ENCODE measurements at places on chromosomes 1 and 21. TPM values are rescaled to one million over a fixed set of nuclear protein-coding genes. Genes with fewer than 3 reads are reported as not detected.

DNA sequence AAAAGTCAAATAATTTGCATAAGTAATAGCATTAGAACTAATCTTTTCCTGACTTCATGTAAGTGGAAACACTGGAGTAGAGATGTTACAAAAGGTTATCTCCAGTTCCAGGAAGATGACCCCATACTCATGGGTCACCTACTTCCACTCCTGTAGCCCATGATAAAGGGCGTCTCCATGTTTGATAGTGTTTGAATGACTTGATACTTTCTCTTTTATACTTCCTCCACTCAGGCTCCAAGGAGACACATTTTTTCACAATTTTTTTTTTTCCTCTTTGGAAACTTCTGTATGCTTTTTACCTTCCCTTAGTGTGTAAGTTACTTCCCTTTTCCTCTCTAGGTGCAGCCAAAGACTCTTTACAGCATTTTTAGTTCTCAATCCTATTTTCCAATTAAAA is 382.1 kb upstream of the B3GALT2 start:
- H3K4me1 ChIP-seq: no peaks in the 10 kb centered on the region
- no peaks in the 10 kb centered on the region for H3K36me3 ChIP-seq
- no peaks in the 10 kb centered on the region for H3K27me3 ChIP-seq
- no peak overlapping the region for H3K4me3 ChIP-seq

- H3K27me3 ChIP-seq: no peaks in the 10 kb centered on the region
- DNase-seq: no peak
- H3K4me1 ChIP-seq: peaks cover 96% of the 10 kb centered on the region
- H3K36me3 ChIP-seq: no peaks in the 10 kb centered on the region
- H3K27ac ChIP-seq: peak overlapping the region; percentile 85
- no peak overlapping the region for H3K4me3 ChIP-seq
Observed at GRCh38 chr1:118973531-118974137, 14.5 kb downstream of the TBX15 start.

- no peak overlapping the region for H3K4me3 ChIP-seq
- no peak overlapping the region for H3K27ac ChIP-seq
- no peaks in the 10 kb centered on the region for H3K36me3 ChIP-seq
- DNase-seq: no peak
- H3K4me1 ChIP-seq: peaks cover 49% of the 10 kb centered on the region
Observed at GRCh38 chr1:12544992-12545391, 73.0 kb downstream of the DHRS3 start.

DNA sequence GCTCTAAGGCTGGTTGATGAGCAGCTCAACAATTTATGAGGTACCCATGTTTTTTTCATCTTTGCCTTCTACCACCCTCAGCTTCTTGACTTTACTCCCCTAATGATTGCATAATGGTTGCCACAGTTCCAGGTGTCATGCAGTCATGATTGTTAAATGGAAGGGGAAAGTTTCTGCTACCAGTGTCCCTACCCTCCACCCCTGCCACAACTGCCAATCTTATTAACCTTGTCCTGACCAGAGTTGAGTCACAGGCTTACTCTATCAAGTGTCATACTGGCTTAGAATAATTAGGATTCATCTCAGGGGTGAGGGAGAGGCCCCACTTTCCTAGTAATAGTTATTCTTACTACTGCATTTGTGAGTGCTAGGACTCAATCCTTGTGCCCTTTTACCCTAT is 7.9 kb upstream of the FUBP1 start:
- no peaks in the 10 kb centered on the region for H3K27me3 ChIP-seq
- H3K36me3 ChIP-seq: no peaks in the 10 kb centered on the region
- DNase-seq: no peak
- H3K4me3 ChIP-seq: no peak overlapping the region

GRCh38 chr1:199220031-199220430 is 581.2 kb downstream of the PTPRC start:
- H3K27me3 ChIP-seq: no peaks in the 10 kb centered on the region
- no peak overlapping the region for H3K4me3 ChIP-seq
- H3K27ac ChIP-seq: no peak overlapping the region
- no peaks in the 10 kb centered on the region for H3K4me1 ChIP-seq

DNA sequence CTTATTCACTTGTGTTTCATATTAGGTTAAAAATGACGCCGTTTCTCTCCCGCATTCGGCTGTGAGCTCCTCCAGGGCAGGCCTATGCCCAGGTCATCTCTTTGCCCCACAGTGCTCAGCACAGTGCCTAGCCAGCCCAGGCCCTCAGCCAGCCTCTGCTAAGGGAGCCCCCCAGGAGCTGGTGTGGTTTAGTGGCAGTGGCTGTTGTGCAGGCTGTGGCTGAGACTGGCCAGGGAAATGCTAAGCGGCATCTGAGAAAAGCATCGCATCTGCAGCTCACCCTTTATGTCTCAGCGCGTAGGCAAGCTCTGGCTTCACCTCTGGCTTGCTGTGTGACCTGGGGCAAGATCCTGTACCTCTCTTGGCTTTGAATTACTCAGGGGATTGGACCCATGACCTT is 275.1 kb downstream of the TRABD2B start:
- DNase-seq: no peak
- no peaks in the 10 kb centered on the region for H3K4me1 ChIP-seq
- H3K4me3 ChIP-seq: no peak overlapping the region
- no peak overlapping the region for H3K27ac ChIP-seq
- peaks cover 24% of the 10 kb centered on the region for H3K27me3 ChIP-seq

DNA sequence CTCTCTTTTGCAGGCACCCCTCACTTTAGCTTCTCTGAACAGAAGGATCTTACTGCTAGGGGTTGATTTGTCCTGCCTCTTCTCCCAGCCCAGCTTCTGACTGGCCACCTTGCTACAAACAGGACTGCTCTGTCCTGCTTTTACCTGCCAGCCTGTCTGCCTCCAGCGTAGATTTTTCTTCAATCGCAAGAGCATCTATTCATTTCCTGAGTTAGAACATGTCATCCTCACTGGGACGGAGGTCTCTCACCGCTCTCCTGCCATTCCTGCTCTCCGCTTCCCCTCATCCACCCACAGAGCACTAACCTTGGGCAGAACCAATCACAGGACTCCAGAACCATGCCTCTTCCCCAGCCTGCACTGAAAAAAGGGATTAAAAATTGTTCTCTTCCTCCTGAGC is 3.5 kb upstream of the ATP1B1 start:
- H3K27ac ChIP-seq: no peak overlapping the region
- H3K4me1 ChIP-seq: peaks cover 7% of the 10 kb centered on the region
- no peak overlapping the region for H3K4me3 ChIP-seq
- H3K36me3 ChIP-seq: peaks cover 3% of the 10 kb centered on the region
- H3K27me3 ChIP-seq: no peaks in the 10 kb centered on the region

GRCh38 chr21:35265170-35265877 is 216.2 kb upstream of the RUNX1 start:
- DNase-seq: no peak
- H3K4me3 ChIP-seq: no peak overlapping the region
- H3K4me1 ChIP-seq: no peaks in the 10 kb centered on the region
- no peak overlapping the region for H3K27ac ChIP-seq
- H3K36me3 ChIP-seq: no peaks in the 10 kb centered on the region
- no peaks in the 10 kb centered on the region for H3K27me3 ChIP-seq

GRCh38 chr1:70720109-70720508 is 309.0 kb downstream of the CTH start:
- H3K27me3 ChIP-seq: no peaks in the 10 kb centered on the region
- DNase-seq: no peak
- no peaks in the 10 kb centered on the region for H3K4me1 ChIP-seq
- H3K4me3 ChIP-seq: no peak overlapping the region
- no peaks in the 10 kb centered on the region for H3K36me3 ChIP-seq
- no peak overlapping the region for H3K27ac ChIP-seq

DNA sequence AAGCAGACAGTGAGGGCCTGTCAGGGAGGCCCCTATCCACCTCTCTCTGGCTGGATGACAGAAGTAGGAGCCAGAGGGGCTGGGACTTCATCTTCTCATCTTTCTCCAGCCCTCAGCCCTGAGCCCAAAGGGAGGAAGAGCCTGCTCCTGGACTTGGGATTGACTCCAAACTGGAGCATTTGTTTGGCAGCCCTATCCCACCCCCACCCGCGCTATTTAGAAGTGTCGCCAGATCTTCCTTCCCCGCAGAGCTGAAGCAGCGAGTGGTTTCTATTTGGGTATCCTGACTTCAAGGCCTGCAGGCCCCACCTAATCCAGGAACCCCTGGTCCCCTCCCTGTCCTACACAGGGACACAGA is 9.6 kb downstream of the NES start:
- H3K27ac ChIP-seq: peak overlapping the region; percentile 93
- H3K4me3 ChIP-seq: peak overlapping the region; percentile 16
- DNase-seq: no peak
- no peaks in the 10 kb centered on the region for H3K36me3 ChIP-seq

DNA sequence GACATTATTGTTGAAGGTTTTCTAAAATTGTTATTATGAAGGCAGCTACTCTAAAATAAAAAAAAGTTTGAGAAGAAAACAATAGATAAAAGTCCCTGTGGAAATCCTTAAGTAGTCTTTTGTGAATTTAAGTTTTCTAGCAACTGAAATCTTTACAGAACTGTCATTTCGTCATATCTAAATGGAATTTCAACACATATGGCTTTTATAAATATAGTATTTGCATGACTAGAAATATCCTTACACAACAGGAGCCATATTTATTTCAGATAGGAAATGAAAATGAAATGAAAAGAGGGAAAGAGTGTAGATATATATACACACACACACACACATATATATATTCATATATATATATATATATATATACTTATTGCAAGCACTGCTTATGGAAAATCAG is 204.7 kb upstream of the RGS18 start:
- H3K4me3 ChIP-seq: no peak overlapping the region
- no peaks in the 10 kb centered on the region for H3K4me1 ChIP-seq
- no peak for DNase-seq
- no peaks in the 10 kb centered on the region for H3K27me3 ChIP-seq

GRCh38 chr1:201877877-201878401 is 10.8 kb upstream of the SHISA4 start:
- no peak overlapping the region for H3K4me3 ChIP-seq
- DNase-seq: no peak
- H3K27me3 ChIP-seq: no peaks in the 10 kb centered on the region
- H3K4me1 ChIP-seq: peaks cover 38% of the 10 kb centered on the region
- no peaks in the 10 kb centered on the region for H3K36me3 ChIP-seq

DNA sequence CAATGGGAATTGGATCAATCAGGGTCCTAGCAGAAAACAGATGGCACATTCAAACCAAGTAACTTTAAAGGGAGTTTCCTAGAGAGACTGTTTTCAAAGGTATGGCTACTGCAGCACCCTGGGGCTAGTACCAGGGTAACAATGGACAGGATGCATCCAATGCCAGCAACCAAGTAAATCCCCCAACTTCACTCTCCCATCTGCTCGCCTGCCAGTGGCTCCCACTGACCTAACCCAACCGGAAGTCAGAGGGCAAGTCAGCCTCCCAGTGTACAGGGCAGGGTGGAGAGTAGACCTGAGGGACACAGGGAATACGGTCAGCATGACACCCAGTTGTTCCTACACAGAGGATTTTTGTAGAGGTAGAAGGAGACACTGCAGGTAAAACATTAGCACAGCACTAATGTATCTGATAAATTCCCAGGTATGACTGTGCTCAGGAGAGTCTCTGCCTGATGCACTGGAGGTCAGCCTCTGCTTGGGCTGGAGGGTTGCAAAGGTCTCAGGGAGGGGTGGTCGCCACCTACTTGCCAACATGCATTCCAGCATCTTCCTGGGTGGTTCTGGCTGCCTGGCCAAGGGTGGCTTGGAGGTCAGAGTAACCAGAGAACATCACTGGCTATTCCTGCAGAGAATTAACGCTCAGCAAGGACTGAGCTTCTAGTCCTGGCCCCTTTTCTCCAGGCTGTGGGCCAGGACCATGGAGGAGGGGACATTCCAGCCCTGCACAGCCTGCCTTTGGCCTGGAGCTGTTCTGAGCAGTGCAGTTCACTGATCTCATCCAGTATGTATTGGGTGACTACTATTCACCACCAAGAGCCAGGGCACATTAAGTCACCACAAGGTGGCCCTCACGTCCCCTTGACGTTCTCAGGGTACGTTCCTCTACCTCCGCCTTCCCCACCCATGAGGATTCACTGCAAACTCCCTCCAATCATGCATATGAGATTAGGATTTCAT is 5.1 kb upstream of the GJA4 start:
- DNase-seq: no peak
- H3K27me3 ChIP-seq: peaks cover 6% of the 10 kb centered on the region
- H3K4me1 ChIP-seq: peaks cover 3% of the 10 kb centered on the region
- H3K36me3 ChIP-seq: no peaks in the 10 kb centered on the region
- no peak overlapping the region for H3K4me3 ChIP-seq
- peak overlapping the region; percentile 21 for H3K27ac ChIP-seq

DNA sequence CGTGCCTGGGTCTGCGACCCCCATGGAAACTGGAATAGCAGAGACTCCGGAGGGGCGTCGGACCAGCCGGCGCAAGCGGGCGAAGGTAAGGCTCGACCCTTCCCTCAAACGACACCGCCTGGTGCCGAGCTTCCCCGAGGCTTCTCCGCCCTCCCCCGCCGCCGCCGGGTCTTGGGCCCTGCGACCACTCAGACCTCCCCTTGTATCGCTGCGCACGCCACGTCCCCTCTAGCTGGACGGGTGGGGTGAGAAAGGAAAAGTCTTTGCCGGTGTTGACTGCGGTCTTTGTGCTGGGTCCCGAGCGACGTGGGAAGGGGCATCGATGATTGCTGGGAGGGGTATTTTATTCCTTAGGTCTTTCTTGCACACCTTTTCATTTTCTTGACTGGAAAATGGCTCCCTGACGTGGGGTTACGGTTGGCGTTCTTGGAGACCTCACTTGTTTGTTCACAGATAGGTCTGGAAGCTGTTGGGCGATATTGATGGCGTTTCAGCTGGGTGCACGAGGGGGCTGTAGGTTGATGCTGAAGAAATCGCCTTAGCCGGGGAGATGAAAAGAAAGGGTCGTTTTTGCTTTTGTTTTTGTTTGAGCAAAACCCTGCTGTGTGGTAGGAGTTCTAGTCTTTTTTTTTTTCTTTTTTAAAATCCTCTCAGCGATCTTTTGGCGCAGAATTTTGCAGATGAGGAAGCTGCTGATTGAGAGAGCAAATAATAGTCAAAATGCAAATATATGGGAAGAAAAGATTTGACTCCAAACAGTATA is 776 bp downstream of the KDM1A start:
- DNase-seq: no peak
- no peaks in the 10 kb centered on the region for H3K27me3 ChIP-seq
- no peaks in the 10 kb centered on the region for H3K36me3 ChIP-seq
- peaks cover 11% of the 10 kb centered on the region for H3K4me1 ChIP-seq
- peak overlapping the region; percentile 95 for H3K27ac ChIP-seq
- peak overlapping the region; percentile 92 for H3K4me3 ChIP-seq

DNA sequence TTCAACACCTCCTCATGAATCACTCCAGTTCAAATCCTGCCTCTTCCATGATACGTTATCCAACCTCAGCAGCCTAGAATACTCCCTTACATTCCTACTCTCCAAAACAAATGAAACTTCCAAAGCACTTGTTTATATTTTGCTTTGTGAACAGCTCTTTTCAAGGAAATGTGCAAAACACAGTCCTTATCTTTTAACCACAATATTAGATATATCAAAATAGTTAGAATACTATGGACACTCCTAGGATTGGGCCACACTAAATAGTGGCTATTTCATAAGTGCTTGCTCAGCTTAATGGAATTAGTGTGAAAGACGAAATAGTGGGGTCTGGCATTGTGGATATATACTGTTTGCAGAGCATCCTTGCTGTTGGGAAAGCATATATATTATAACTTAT is 173.5 kb downstream of the ZC3H11B start:
- peaks cover 10% of the 10 kb centered on the region for H3K4me1 ChIP-seq
- H3K27ac ChIP-seq: no peak overlapping the region
- no peaks in the 10 kb centered on the region for H3K36me3 ChIP-seq
- DNase-seq: no peak
- no peaks in the 10 kb centered on the region for H3K27me3 ChIP-seq

NCDN gene
- 16.8 TPM for total RNA-seq

TRIM67 gene
- not detected for total RNA-seq

ALG14 gene
- 0.92 TPM for total RNA-seq

VCAM1 gene
- 1.2 TPM for total RNA-seq

OR10J4 gene
- not detected for total RNA-seq

FMOD gene
- 9.1 TPM for total RNA-seq

SLAMF1 gene
- not detected for total RNA-seq

ATP6V1G3 gene
- total RNA-seq: not detected

PCAT6 gene
- 4.3 TPM for total RNA-seq

FAM78B gene
- total RNA-seq: 9.9 TPM

FAM151A gene
- total RNA-seq: not detected
